A549 (cell line): ENCODE measurements at places on chromosomes 5 and 9. TPM values are rescaled to one million over a fixed set of nuclear protein-coding genes. Genes with fewer than 3 reads are reported as not detected.
A peak's percentile ranks its signal among the peaks of the same experiment; 100 is the strongest.

DNA sequence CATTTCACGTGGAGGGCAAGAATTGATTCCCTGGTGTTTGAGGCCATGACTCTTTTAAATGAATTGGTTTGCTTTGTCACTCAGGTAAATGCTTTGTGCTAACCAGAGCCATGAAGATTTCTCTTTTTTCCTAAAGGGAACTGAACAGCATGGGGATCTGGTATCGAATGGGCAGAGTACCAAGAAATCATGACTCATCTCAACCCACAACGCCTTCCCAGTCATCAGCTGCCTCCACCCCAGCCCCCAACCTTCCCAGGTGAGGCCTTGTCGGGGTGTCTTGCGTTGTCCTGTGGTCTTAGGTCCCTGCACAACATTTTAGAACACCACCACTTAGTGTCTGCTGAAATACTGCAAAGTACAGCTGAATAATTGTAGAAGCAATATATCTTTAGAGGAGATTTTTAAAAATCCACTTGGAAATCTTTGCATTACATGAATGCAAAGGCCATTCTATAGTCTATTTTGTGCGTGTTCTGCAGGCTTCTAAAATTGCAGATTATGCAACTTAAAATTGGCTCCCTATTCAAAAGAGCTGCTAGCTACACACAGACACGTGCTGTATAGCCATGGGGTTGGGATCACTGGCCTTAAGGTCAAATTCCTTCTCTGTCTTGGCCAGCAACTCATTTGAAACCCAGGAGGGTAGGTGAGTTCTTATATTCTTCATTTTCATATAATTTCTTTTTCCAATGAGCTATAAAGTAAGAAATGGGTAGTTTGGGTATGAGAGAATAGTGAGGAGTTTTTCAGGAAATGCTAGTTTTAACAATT, 69.0 kb downstream of the MVB12B start:
- peak; percentile 23 for DNase-seq

DAB2IP gene
- polyA plus RNA-seq: 12.8 to 13.9 TPM (median 13.2 TPM) in 3 replicates

GOLM1 gene
- polyA plus RNA-seq: 125 to 160 TPM (median 136 TPM) in 3 replicates

SPINK7 gene
- not detected in 3 replicates for polyA plus RNA-seq

DOK3 gene
- polyA plus RNA-seq: 7.1 to 9.1 TPM (median 7.4 TPM) in 3 replicates
